NCI-H524 treated with DMSO at 0.1 percent for 48 hours (cell line): ENCODE measurements at places on chromosomes 3 and 15.

DNA sequence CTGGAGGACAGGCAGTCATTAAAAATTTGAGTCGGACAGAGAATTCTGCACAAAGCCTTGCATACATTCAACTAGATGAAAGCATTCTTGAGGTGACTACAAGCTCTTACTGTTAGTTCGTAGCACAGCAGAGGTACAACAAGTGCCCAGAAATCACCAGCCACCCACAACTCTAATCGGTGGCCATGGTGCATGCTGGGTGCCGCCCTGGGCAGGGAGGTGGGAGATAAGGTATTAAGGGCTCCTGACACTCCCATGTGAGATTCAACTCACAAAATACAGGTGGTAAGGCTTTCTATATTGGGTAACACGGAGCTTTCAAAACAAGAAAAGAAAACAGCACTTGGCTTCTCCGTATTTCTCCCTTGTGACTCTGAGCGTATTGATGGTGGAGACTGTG, 66.0 kb downstream of the MEIS2 start:
- DNase-seq, result no peak

DNA sequence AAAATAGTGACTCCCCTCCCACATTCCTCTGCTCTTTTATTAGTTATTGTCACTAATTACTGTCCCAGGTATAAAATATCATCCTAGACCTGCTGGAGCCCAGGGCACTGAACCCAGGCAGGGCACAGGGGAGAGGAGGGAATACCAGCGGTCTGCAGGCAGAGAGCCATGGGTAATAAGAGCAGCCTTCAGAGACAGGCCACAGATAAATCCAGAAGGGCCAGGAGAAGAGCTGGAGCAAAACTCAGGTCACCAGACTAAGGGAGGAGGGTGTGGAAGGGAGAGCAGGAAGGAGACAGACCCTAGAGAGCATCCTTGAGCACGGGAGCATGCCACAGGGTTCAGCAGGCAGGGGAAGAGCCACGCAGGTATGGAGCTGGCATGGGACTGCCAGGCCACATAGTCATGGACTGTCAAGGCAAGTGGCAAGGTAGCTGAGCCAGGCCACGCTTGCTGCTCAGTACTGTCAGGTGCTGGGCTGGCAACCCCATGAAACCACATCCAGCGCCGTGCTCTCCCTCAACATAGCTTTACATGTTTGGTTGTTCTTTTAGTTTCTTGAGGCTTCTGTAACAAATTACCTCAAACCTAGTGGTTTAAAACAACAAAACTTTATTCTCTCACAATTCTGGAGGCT, 15.6 kb upstream of the CAPN3 start:
- no peak for DNase-seq

DNA sequence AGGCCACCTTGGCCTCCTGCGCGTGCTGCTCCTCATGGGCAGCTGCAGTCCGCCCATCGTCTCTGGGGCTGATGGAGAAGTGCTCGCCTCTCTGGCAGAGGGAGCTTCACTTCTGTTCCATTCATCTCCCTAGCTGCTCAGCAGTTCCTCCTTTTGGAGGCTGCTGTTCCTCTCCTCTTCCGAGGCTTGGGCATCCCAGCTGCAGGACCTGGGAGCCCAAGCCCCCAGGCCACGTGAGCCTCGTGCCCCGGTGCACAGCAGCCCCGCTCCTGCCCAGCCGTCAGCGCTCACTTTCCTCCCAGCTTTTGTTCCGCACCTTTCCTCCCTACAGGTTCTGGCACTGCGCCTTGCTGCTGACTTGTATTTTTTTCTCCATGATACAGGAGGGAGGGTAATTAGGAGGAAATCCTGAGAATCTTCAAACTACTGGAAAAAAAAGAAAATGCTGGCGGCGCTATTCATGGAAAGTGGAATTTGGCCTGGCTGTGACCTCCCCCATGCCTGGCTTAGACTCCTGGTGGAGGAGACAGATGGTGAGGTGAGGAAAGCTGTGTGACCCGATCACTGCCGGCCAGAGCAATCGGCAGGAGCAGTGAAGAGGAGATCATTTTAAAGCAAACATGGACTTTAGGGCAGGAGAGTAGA, 210.1 kb downstream of the CHST2 start:
- DNase-seq, result peak; percentile 50

GRCh38 chr3:144114767-144115166, 143.1 kb downstream of the DIPK2A start:
- DNase-seq, result no peak

- no peak for DNase-seq
Measured at GRCh38 chr3:139674571-139675260, 3.1 kb downstream of the NMNAT3 start.

DNA sequence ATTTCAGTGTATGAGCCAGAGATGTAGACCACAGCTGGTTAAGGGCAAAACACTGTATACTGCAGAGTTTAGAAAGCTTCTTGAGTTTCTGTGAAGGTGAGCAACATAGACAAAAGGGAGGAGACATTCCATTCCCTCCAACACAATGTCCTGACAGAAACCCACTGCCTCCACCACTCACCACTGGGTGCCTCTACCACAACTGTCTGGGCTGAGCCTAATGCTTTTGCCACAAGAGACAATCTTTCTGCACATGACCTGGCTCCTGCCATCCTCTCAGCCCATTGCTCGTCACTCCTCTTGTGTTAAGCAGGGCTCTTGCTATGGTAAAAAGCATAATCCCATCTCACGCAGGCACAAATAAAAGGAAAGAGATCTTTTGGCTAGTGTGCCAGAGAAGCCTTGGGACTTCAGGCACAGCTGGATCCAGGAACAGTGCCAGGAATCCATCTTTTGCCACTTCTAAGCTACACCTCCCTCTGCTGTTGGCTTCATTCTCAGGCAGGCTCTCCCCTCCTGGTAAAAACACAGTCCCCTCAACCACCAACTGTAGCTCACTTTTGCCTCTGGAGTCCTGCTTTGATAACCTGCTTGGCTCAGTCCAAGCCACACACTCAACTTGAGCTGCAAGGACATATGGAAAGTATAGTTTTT, 140.6 kb upstream of the PRR20G start:
- DNase-seq, result no peak

DNA sequence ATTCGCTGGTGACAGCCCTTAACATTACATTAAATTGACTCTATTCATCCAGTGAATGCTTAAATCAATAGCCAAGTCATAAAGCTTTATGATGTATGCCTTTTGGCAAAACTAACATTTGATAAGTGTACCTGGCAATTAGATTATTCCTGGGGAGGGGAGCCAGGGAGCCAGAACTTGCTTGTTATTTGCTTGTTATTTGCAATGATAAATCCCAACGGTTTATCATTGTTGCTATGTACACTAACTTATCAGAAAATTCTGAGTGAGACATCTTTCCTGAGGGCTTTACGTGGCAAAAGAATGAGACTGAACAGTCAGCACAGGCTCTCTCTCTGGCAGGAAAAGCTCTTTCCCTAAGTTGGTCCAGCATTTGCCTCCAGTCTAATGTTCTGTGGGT, 35.8 kb upstream of the FBN1 start:
- DNase-seq, result no peak

- peak; percentile 26 for DNase-seq
Measured at GRCh38 chr15:32096916-32097617, 66.8 kb downstream of the CHRNA7 start.

GRCh38 chr3:10780243-10780642, 35.8 kb upstream of the SLC6A11 start:
- no peak for DNase-seq

DNA sequence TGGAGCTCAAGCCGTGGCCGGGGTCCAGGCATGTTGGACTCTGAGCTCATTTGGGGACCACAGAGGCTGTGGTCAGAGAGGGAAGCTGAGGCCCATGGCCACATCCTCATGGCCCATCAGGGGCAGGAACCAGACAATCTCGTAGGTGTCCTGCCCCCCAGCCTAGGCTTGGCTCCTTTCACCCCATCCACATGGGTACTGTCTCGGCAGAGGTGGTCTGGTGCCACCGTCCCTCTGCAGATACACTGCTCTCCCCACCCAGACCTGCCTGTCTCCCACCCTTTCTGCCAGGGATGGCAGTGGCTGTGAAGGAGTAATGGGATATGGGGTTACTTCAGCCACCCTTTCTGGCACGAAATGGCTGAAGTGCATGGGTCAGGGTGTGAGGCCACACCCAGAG, 7.9 kb downstream of the PRSS50 start:
- no peak for DNase-seq

DNA sequence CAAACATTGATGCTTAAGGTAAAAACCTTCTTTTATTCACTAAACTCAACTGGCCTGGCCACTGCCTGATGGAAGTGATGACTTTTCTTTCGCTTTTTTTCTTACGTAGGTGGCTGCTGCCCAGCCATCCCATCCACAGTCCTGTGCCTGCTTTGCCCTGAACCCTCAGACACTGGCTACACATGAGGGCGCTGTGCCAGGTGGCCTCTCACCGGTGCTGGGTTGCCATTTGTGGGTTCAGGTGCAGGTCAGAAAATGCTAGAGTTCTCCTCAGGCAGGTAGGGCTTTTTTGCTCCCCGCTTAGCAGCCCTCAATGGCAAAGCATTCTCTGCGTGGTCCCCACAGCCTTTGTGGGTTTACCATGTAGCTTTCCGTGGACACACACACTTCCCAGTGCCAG, 88.3 kb upstream of the PRR23E start:
- DNase-seq, result no peak

DNA sequence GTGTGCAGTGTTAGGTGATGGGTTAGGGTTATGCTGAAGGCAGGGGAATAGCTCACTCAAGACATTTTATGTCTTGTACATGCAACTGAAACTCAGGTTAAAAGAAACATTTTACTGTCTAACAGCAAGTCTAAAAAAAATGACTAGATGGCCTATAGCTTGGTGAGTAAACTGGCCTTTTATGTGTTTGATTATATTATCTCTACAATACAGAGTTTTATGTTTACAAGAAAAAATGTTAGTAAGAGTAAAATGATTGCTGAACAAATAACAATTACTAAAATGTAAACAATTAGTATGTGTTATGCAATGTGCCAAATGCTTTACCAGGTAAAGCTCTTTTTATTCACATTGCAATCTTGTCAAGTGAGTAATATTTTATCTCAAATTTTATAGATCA, 1039.6 kb downstream of the ROBO2 start:
- no peak for DNase-seq

DNA sequence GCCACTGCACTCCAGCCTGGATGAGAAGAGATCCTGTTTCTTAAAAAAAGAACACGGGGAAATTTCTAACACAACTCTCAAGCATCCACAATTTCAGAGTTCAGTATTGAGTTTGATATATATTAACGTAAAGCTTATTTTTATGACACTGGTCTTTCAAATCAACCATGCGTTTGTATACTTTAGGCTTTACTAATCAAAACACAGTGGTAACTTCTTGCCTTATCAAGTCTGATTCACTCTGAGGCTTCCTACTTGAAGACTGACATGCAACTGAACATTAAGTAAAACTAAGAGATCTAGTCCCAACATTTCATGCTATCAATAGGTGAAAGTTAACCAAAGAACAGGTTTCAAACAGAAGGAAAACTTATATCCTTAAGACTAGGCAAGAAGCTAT, 46.7 kb downstream of the PRTG start:
- DNase-seq, result no peak

- DNase-seq, result no peak
Measured at GRCh38 chr15:71295603-71296314, 180.5 kb downstream of the THSD4 start.

GRCh38 chr3:4571690-4572334, 78.7 kb downstream of the ITPR1 start:
- no peak for DNase-seq

- no peak for DNase-seq
Measured at GRCh38 chr3:95134693-95135413, 1072.0 kb downstream of the NSUN3 start.

- DNase-seq, result no peak
Measured at GRCh38 chr3:29978036-29978435, 628.4 kb upstream of the TGFBR2 start.

- DNase-seq, result no peak
Measured at GRCh38 chr3:110579840-110580550, 491.6 kb upstream of the NECTIN3 start.

DNA sequence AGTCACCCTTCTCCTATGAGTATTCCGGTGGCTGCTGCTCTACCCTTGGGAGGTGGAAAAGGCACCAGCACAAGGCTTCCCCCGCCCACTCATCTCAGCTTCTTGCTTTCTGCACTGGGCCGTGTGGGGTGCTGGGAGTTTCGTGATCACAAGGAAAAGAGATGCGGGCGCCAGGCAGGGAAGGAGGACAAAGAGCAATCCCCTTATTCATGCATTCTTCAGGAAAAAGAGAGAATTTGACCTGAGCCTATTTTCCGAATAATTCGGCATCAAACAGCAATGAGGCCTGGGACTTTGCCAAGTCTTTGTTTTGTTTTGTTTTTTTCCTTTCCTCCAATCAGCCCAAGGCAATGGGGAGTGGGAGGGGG, 102.2 kb upstream of the LPP start:
- no peak for DNase-seq

GRCh38 chr3:142946861-142947260, 16.6 kb downstream of the PAQR9 start:
- DNase-seq, result no peak

DNA sequence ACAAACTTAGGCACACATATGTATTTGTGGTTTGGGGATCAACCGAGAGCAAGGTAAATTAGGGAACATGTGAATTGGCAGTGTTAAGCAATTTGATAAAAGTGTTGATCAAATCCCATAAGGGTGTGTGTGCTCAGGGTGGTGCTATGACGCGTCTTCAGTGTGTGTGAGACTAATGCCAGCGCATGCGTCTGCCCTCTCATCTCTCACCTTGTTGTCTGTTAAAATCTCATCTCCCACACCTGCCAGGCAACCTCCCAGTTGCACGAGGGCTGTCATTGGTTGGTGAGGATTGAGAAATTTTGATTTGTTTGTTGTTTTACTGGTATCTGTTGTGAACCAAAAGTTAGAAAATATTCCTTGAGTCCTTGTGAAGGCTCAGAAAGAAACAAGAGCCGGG, 137.2 kb upstream of the ICE2 start:
- DNase-seq, result no peak

DNA sequence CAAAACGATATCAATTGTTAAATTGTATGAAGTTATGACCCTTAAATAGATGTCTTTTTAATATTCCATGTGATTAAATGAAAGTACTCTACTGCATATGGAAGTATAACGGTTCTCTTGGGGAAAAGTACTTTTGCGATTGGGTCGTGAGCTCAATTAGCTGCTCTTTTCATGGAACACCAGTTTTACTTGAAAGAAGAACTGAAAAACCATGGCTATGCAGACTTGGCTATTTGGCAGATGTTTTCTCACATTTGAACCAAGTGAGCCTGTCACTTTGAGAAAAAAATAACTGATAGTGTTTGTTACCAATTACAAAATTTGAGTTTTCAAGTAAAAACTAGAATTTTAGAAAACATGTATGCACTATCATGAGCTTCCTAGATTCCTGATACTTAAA, 5.9 kb upstream of the INAFM2 start:
- no peak for DNase-seq

DNA sequence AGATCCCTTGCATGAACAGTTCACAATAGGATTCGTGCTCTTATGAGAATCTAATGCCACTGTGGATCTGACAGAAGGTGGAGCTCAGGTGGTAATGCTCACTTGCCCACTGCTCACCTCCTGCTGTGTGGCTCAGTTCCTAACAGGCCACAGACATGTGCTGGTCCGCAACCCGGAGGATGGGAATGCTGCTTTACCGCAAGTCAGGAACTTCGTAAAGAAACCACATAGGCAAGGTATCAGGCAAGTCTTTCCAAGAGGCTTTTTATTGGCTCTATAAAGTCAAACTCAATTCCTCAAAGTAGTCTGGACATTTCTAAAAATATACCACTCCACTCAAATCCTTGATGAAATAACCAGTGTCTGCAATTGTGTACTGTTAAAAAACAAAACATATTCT, 56.1 kb downstream of the OSTN start:
- DNase-seq, result no peak
